ENCODE measurements at places on chromosomes 6 and 20.

DNA sequence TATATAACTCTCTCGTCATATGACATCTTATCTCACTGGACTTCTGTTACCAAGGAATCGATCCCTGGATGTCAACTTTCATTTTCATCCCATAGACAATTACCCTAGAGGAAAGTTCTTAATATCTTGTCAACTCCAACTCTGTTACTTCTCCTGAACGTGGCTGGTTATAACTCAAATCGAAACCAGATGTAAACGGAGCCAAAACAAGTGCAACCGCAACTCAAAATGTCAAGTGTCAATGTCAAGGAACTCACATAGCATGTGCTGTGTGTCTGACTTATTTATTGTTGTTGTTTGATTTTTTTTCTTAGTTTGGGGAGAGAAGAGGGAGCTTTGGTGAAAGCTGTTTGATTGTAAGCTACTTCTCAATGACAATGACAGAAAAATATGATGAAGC is 108.6 kb downstream of the VIP start:
- DNase-seq, result no peak

DNA sequence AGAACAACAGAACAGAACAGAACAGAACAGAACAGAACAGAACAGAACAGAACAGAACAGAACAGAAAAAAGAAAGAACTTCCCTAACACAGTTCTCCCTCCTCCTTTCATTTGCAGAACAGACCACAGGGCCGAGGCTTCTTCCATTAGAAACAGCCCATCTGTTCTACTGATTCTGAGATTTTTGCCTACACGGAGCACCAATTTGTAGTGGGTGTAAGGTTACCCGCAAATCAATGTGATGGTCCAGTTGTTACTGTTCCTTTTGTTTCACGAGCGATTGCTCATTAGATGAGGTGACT is 734 bp upstream of the OGFRL1 start:
- no peak for DNase-seq

- no peak for DNase-seq
Observed at GRCh38 chr6:22349051-22349450, 52.2 kb upstream of the PRL start.

DNA sequence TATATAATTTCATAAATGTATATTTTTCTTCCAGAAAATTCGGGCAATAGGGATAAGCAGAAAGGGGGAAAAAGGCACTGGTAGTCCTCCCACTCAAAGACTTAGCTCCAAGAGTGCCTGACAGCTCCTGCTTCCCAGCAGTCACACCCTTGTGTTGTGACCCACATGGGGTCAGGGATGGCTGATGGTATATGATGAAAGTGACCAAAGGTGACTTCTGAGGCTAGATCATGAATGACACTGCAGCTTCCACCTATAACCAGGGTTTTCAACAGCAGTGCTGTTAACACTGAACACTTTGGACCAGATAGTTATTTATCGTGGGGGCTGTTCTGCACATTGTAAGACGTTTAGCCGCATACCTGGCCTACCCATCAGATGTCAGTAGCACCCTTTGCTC is 22.3 kb downstream of the FAM50B start:
- DNase-seq, result no peak

DNA sequence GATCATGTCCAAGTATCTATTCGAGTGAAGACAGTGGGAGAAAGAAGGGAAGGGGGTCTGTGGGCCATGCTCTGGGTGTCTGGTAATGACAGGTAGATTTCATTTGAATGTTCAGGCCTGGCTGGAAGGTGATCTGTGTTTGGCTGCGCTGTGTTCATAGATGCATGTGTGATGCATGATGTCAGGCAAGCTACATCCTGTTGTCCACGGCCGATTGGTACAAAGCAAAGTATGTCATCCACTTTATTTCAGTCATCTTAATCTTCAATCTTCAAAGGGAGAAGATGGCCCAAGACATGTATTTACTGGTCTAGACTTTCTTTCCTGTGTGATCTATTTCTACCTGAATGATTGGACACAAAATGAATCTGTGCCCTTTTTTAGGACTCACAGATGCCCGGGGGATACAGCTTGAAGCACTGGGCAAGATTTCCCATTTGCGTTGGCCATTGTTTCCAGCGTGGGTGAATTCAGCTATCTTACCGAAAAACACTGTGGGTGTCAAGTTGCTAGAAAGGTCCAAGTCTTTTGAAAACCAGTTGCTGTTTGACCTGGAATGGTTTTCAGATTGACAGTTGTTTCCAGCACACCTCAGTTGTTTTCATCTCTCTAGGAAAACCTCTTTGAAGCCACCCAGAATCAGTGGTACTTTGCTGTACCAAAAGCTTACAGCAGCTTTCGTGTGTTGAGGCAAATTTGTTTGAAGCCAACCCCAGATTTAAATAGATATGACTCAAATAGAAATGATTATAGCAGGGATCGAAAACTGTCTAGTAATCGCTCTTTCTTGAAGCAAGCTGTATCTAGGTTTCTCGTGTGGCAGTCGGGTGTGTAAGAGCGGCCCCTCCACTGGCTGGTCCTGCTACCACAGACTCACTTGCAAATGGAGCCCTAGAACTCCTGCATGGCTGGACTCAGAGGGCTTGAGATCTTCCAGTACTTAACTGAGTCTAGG is 27.2 kb downstream of the DUSP22 start:
- DNase-seq, result no peak

DNA sequence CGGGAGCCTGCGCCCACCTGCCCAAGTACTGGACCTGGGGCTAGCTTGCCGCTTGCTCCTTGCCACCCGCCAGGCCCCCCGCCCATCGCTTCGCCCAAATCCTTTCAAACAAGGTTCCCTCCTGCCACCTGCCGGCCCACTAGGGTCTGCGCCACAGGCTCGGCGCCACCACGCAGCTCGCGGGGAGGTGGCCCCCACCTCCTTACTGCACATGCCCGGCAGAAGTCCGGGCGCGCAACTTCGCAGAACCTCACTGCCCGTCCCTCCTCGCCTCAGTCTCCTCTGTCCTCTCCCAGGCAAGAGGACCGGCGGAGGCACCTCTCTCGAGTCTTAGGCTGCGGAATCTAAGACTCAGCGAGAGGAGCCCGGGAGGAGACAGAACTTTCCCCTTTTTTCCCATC is 11.2 kb downstream of the GNAS-AS1 start:
- DNase-seq, result peak; percentile 21

- DNase-seq, result no peak
Observed at GRCh38 chr6:3729603-3730344, 21.7 kb downstream of the PXDC1 start.

- peak; percentile 32 for DNase-seq
Observed at GRCh38 chr6:152206072-152206818, 398.8 kb downstream of the ESR1 start.

GRCh38 chr20:43171930-43172329 is 17.8 kb downstream of the PTPRT start:
- DNase-seq, result no peak

GRCh38 chr6:125987026-125987617 is 782 bp downstream of the TRMT11 start:
- no peak for DNase-seq

DNA sequence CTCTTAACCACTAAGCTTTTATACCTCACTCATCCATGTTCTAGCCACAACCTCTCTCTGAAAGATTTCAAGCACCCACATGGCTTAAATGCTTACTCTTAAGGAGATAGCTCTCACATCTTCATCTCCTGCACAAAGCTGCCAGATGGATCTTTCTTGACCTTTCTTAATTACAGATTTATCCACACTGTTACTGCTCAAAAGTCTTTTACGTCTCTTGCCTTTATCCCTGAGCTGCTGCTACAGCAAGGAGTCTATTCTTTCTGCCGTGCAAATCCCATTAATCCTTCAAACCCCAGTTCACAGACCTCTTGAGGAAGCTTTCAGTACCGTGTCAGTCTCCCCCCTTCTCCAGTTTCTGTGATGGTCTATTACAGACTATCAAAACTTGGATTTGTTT is 54.6 kb downstream of the B4GALT5 start:
- DNase-seq, result no peak

DNA sequence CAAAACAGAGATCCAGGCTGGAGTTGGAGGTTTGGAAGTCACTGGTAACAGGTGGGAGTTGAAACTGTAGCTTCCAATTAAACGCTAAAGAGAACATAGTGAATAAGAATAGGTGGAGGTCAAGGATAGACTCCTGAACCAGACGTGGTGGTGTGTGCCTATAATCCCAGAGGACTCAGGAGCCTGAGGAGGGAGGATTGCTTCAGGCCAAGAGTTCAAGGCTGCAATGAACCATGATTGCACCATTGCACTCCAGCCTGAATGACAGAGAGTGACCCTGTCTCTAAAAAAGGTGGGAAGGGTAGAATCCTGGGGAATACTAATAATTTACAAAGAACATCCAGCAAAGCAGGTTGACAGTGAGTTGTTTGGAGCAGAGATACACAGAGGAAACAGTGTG is 13.6 kb downstream of the NRSN1 start:
- no peak for DNase-seq

GRCh38 chr6:20319520-20320357 is 81.9 kb upstream of the E2F3 start:
- DNase-seq, result peak; percentile 80

DNA sequence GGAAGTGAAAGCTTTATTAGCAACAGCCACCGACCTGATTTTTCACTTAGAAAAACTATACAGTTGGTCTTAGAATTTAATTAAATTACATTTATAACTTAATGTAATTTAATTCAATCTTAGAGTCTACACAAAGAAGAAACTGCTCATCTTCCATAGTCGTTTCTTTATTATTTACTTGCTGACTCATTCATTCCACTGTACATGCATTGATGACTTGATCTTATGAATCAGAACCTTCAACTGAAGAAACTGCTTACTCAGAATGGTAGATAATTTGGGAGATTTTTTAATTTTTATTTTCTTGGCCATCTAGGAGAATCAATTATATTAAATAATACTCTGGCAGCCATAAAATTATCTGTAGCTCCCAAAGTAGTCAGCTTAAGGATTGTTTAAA is 1021.6 kb upstream of the FLRT3 start:
- DNase-seq, result no peak

Data from central memory CD4-positive, alpha-beta T cell (primary cell).